ENCODE measurements at places on chromosomes 3 and 15. TPM values are rescaled to one million over a fixed set of nuclear protein-coding genes. Genes with fewer than 3 reads are reported as not detected.

GRCh38 chr3:55486857-55487380 is at the start of gene WNT5A:
WNT5A (minus strand) TSS chr3:55487306; CDS start chr3:55486985, 321 bp downstream.
- DNase-seq: peak; percentile 53

Gene CFAP91
- total RNA-seq: 0.44 TPM

DNA sequence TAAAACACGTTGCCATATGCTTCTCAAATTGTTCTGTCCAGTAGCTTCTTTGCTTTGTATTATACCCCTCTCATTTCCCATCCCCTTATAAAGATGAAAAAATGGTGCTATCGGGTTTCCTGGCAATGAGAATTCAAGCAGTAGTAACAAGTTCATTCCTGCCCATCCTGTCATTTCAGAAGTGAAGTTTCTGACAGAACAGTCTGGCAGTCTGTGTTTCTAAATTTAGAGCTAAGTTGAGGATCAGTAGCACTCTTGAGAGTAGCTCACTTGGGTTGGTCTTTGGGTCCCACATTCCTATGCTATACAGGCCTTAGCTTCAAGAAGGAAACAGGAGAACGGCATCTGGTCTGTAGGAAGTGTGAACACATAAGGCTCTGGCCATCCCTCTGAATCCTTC is 134.6 kb downstream of the GHSR start:
- no peak for DNase-seq

DNA sequence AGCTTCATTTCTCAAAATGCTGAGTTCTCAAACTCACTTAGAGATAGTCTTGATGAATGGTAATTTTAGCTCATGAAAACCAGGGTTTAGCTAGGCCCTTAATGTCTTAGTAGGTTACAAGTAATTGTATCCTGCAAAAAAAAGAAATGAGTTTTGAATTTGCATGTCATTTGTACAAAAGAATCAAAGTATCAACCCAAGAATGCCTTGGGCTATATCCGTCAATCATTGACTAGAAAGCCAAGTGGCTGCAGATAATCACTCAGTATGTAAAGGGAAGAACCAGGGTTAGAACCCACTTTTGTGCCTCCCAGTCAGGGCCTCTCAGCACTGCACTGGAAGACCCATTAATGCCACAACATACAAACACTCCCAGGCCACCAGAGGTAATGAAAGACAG is 427.6 kb upstream of the MDFIC2 start:
- no peak for DNase-seq

DNA sequence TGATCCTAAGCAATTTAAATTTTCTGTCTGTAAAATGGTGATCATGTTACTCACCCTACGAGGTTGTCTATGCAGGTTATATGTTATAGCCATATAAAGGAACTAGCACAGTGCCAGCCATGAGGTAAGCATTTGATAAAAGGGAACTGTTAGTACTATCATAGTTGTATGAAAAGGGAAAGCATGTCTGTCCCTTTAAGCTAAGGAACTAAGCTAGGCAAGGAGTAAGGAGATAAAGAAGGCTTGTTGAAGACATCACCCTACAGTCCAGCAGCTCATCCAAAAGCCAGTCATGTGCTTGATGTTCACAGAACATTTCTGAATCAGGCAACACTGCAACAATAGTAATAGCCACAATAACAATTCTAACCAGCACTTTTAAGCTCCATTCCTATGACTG is 243.9 kb downstream of the ZBTB20 start:
- no peak for DNase-seq

- DNase-seq: no peak
Observed at GRCh38 chr3:131233900-131234668, 147.5 kb upstream of the NUDT16 start.

Gene PLS1
- total RNA-seq: 2.6 TPM

Gene SEMA5B
- total RNA-seq: 5.3 TPM

- no peak for DNase-seq
Observed at GRCh38 chr15:66019826-66020398, 150.6 kb downstream of the RAB11A start.

DNA sequence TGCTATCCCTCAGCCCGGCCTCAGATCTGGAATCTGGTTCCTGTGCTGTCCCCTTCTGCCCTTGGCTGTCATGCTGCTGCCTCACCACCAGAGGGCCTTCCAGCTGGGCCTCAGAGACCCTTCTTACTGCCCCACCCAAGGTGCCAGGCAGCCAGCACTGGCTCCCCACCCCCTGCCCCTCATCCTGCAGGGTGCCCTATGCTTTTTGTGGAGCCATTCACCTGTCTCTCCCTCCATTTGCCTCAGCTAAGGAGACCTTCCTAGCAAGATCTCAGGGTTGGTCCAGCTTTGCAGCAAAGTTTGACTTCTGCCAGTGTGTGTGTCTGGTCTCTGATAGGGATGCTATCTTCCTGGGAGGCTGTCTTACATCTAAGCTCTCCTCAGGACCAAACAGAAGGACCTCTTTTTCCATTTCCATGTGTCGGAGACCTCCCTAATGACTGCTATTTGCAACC is 1.9 kb upstream of the VWA5B2 start:
- no peak for DNase-seq

GRCh38 chr15:61661791-61662190 is 398.5 kb downstream of the VPS13C start:
- DNase-seq: no peak

Gene PEX5L
- total RNA-seq: 0.41 TPM

Gene LSAMP
- 1.2 TPM for total RNA-seq

GRCh38 chr3:113377158-113377557 is 64.1 kb downstream of the CFAP44 start:
- DNase-seq: no peak

GRCh38 chr15:77907824-77908751 is 169.4 kb downstream of the TBC1D2B start:
- DNase-seq: no peak

DNA sequence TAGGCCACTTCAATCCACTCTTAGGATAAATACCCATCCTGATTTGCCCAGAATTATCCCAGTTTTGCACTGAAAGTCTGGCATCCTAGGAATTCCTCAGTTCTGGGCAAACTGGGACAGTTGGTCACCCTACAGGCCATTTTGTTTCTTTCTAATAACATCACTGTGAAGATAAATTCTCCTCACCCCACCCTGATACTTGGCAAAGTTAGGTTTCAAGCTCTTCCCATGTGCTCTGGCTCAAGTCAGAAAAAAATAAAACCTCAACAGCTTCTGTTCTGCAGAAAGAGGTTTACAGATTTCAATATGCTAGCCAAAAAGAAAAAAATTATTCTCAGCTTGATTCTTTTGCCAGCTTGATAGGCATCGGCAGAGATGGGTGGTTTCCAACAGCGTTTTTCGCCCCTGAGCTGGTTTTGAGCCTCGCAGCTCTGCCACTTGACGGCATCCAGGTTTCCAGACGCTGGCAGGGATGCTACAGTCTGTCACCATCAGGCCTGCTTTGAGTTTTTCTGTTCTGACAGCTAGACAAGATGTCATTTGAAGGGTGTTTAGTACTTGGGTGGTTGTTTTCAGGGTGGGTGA is 171.4 kb downstream of the SSR3 start:
- DNase-seq: no peak

DNA sequence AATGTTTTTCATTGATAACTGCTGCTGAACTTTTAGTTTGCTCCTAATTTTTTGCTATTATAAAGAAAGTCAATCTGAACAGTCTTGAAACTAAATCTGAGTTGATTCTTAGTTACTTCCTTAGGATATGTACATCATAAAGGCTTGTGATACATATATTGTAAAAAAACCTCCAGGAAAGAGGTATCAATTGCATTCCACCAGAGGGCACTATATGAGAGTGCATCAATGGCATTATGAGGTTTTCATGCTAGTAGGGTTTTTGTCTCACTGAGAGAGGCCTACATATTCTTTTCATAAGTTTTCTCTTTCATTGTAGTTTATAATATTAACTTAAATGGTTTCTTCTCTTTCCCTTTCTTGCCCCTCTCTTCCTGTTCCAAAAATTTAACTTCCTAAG is 46.9 kb downstream of the PIK3R4 start:
- no peak for DNase-seq

DNA sequence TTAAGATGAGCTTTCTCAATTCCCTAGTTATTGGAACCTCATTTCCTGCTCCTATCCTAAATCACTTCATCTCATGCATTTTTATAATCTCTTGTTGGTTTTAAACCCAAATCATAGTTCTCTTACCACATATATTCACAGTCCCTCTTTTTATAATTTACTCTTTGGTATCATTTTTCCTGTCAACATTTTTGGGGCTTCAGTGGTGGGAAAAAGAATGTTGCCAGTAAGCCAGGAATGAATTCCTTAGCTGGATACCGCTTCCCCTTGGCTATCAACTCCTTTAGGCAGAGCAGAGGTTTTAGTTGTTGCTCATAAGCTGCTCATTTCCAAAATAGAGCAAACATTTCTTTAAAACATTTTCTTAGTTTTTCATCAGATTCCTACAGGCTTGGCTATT is 112.3 kb downstream of the GALK2 start:
- no peak for DNase-seq

DNA sequence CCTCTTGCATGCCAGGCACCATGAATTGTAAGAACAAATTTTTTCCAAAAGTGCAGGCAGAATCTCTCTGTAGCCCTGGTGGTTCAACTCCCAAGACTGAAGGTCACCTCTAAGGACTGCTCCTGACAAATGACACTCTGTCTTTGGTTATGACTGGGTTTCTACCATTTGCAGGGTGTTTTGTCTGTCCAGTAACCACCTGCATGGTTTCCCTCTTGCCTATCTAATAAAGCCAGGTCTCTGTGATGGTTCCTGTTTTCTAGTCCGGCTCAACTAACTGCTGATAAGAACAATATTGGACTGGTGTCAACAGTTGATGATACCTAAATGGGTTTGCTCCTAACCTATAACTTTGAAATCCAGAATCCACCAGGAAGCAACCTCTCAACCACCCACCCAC is 43.7 kb downstream of the ATP8B4 start:
- no peak for DNase-seq

Data from left ventricle myocardium inferior (tissue), 1 donor.